ENCODE measurements at places on chromosomes 3 and 15. TPM values are rescaled to one million over a fixed set of nuclear protein-coding genes. Genes with fewer than 3 reads are reported as not detected.

DAZL gene
- total RNA-seq, result not detected

TRH gene
- not detected for total RNA-seq

MCTP2 gene
- total RNA-seq, result 2.8 TPM

FYTTD1 gene
- total RNA-seq, result 34.0 TPM

GOLGA6L9 gene
- total RNA-seq, result 0.60 TPM

SPG21 gene
- total RNA-seq, result 69.6 TPM

EHHADH gene
- total RNA-seq, result 4.0 TPM

Data from lung microvascular endothelial cell (primary cell).